Suppressor macrophage treated with lipopolysaccharide for 1 hour (primary cell): ENCODE measurements at places on chromosomes 4 and X.

DNA sequence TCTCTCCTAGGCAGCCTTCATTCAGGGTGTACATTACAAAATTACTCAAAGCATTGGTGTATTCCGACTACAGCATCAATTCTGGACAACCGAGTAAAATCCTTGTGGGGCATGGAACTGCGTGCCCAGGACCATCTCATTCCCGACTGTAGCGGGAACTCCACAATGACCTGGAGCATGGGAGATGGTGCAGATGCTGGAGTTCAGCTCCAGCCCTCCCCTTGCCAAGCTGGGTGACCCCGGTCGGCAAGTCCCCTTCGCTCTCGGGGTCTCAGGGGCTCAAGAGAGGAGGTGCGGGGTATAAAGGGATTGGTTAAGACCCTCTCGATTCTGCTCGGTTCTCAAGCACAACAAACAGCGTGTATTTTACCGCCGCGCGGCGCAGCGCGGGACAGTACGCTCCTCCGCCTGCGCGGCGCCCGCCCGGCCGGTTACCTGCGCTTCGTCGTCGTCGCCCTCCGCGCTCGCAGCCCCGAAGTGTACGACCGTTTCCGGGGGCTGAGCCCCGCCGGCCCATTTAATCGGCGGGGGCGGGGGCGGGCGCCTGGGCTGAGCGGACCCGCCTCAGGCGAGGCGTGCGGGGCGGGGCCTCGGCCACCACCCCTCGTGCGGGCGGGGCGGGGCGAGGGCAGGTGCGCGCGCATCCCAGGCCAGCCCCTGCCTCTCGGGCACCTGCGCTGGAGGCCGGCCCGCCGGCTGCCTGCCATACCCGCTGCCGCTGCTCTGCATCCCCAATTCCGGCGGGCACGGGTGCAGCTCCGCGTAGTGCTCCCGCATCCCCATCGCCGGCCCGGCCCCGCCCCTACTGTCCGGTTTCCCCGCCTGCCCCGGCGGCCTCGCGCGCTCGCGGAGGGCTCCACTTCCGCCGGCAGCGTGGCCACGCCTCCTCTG lies at the start of gene G6PD:
Gene G6PD, minus strand, starts transcription at position 493 of the 891 bp plus-strand sequence. CDS start 691 bp downstream, outside the sequence.
- DNase-seq, result peak; percentile 78

GRCh38 chr4:118259111-118259510 lies 93.7 kb downstream of the PRSS12 start:
- DNase-seq, result no peak

- DNase-seq, result no peak
Observed at GRCh38 chr4:173511787-173512361, 18.2 kb downstream of the HAND2 start.

GRCh38 chrX:154658187-154658586 lies 4.8 kb upstream of the CTAG2 start:
- DNase-seq, result no peak

DNA sequence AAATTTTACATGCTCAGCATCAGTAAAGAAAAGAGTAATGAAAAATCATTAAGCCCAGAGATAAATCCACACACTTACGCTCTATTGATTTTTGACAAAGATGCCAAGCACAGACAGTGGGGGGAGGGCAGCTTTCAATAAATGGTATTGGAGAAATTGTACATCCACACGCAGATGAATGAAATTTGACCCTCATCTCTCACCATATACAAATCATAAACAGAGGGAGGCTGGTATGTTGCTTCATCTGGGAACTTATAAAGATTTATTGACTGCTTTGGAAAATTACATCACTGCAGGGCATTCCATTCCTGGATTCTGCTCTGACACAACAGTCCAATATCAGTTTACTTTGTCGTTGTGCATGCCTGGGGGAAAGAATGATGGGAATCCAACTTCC lies 58.4 kb upstream of the XAGE1A start:
- no peak for DNase-seq

GRCh38 chrX:107117993-107118321 lies 665 bp downstream of the RBM41 start:
- DNase-seq, result no peak

GRCh38 chrX:42770566-42770965 lies 7.4 kb downstream of the PPP1R2C start:
- no peak for DNase-seq

GRCh38 chr4:41524425-41524824 lies 13.5 kb upstream of the LIMCH1 start:
- no peak for DNase-seq

- DNase-seq, result peak; percentile 74
Observed at GRCh38 chr4:168710353-168710946, 213.6 kb downstream of the PALLD start.

GRCh38 chrX:42242004-42242403 lies 318.6 kb upstream of the CASK start:
- DNase-seq, result no peak

DNA sequence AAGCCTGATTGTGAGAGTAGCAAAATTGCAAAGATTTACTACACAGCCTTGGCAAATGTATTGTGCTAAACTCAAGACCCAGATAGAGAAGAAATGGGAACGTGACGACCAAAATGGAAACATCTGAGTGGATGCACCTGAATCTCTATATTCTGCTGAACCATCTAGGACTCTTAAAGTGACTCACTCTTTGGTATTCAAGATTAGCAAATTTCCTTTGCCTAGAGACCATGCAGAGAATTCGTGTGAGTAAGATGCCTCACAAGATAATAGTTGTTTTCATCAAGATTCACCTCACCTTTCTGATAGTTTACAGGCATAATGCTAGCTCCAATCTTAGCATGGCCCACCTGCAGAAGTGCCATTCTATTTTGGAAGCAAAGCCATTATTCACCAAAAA lies 14.4 kb upstream of the ATOH1 start:
- DNase-seq, result no peak

DNA sequence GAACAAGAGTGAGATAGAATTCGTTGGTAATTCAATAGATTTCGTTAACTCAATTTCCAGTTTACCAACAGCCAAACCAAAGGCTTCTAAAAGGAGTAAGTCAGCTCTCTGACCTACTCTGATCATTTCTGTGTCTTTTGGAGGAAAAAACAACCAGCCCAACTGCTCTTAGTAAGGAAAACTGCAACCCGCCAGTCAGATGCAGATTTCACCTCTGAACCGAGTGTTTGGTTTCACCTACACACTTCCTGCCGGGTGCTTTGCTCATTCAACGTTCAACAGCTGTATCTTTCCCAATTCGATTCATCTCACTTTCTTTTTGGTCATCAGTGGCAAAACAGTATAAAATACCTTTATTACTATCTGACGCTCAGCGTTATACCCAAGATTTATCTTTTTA lies 24.5 kb downstream of the TMSB4X start:
- peak; percentile 46 for DNase-seq

DNA sequence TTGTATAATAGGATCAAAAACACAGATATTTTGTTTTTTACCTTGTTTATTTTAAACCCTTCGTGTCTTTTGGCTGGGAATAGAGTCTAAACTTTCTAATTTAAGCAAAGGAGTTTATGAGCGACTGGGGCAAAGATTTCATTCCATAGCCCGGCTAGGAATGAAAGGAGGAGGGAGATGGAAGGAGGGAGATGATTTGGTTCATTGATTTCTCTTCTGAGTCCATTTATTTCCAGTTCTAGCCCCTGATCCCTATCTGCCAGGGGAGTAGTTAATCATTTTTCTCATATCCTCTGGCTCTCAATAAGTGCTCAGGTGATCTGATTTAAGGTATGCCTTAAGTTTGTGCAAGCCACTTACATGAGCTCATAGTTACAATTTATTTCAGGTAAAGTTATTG lies 120.0 kb downstream of the SPRY1 start:
- DNase-seq, result no peak
